ENCODE measurements at places on chromosomes 5 and 9.

DNA sequence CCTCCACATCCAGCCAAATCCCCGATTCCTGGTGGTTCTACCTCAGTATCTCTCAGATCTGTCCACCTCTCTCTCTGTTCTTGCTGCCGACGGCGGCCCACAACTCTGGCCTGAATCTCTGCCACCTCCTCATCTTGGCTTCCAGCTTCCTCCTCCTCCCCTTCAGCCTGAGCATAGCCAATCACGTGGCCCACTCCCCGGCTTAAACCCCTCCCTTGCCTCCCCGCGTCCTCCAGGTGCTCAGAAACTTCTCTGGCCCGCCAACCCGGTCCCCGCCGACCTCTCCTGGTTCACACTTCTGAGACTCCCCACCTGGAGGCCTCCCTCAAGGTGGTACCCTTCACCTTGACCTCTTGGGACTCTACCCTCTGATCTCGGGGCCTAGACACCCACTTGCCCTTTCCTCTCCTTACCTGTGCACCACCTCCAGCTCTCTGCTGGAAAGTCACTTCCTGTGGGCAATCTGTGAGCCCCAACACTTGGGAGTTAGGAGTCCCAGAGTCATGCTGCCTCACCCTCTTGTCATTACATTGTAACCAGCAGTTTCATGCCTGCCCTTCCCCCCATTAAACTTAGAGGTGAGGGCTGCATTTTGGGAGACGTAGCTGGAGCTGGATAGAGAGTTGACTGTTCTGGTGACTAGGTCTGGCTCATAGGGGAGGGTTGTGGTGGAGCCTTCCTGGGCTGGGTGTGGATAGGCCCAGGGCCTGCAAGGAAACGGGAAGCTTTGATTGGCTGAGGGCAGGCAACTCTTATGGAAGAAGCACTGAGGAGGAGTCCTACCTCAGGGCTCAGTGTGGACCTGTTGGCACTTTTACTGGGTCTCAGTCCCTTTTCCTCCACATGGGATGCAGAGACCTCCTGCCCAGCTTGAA is 4.5 kb upstream of the SET start:
- DNase-seq = peak; percentile 42

DNA sequence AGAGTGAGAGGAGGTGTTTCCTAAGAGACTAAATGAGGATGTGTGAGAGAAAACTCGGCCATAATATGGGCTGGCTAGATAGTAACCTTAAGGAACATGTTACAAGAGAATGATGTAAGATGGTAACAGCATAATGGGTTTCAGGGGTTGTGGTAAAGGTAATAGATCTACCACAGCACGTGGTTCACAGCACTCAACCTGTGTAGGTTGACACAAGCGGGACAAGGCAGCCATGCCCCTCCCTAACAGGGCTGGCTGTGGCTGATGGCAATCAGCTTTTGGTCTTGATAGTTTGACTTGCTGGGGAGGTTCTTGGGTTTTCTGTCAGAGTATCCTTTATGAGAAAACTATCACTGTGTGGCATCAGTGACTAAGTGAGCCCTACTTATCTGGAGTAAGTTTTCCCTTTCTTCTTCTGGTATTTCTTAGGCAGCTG is 138.6 kb downstream of the TRIO start:
- DNase-seq = no peak

GRCh38 chr5:136525597-136525996 is 160.3 kb upstream of the TRPC7 start:
- DNase-seq = no peak

DNA sequence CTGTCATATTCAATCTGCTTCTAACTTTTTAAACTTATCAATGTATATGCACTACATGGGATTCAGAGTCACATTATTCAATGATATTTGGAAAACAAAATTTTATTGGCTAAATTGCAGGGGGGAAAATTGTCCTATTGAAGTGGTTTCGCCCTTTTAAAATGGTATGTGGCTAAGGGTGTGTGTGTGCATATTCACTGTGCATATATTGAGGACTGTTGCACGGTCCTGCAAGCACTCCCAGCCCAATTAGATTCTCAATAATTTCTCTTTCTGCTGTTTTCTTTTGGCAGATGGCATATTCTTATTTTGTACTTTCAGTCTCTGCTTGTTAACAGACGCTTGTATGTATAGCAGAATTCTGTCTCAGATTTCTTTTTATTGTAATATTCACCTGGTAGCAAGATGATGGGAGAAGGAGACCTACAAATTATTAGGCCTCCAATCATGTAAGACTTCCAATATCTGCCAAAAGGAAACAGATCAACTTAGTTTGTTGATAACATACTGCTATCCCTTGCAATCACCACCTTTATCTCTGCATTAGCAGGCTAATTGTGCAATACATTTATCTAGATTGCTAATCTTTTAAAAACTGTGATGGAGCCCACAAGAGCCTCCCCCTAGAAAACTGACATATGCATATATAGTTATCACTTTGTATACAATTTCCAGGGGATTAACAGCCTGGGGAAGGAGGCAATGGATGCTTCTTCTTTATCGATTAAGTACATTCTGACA is 411.5 kb downstream of the PLK2 start:
- DNase-seq = no peak

- DNase-seq = no peak
Measured at GRCh38 chr5:37786862-37787519, 52.9 kb downstream of the GDNF start.

GRCh38 chr5:88685591-88686541 is 197.1 kb downstream of the MEF2C start:
- DNase-seq = no peak

DNA sequence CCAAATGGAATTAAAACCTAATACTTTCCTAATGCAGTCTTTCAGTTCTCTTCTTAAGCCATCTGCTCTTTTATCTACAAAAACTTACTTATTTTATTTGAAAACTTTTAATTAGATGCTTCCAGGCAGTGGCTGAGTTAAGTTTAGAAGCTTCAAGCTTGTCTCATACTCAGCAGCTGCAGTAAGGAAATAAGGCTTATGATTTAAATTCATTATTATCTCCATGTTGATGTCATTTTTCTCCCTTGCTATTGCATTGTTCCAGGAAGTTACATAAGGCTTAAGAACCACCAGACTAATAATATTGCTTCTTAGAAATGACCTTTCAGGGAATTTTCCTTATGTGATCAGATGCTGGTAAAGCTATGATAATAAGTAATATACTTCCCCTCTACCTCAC is 119.6 kb downstream of the PPP2R2B start:
- DNase-seq = no peak

DNA sequence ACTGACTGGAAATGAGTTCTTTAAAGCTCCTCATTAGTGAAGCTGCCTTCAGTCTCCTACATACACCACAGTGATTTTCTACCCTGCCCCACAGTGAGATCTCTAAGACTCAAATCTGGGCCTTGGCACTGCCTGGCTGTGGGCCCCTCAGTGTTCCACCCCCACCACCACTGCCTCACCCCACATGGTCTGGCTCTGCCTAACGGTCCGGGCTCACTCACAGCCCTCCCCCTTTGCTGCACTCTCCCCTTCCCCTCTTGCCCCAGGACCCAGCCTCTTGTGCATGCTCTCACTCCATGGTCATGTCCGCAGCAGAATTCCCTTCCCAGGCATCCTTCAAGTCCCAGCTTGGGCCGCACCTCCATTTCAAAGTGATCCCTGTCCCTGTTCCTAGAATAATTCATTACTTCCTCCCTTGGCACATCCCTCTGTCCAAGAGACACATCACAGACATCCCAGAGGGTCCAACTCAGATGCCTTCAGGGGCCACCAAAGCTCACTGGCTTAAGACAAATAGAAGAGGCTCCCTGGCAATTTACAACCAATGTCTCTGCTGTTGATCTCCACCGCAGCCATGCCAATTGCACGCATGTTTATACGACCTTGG is 56.7 kb downstream of the HRH2 start:
- DNase-seq = no peak

- DNase-seq = no peak
Measured at GRCh38 chr5:152262667-152263066, 142.4 kb downstream of the NMUR2 start.

DNA sequence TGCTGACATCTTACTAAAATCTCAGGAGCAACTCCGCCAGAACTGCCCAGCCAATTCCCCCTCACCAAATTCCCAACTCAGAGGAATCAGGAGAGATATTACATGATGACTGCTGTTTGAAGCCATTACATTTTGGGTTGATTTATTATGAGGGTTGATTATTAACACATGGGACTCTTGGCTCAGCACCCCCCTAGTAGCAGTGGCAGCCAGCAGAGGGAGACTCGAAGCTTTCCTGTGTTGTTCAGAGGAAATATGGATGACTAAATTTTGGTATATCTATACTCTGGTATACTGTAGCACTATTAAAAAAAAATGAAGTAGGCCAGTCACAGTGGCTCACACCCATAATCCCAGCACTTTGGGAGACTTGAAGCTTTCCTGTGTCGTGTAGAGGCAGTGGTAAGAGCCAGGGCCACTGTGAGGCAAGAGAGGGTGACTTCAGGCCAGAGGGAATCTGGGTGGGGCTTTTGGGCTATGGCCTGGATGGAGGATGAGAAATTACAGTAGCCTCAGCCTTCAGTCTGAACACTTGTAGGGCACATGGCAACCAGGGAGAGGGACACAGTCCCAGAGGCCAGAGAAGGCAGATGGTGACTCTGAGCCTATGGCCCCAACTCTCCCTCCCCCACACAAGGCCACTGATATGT is 111.4 kb downstream of the LHX2 start:
- DNase-seq = no peak

DNA sequence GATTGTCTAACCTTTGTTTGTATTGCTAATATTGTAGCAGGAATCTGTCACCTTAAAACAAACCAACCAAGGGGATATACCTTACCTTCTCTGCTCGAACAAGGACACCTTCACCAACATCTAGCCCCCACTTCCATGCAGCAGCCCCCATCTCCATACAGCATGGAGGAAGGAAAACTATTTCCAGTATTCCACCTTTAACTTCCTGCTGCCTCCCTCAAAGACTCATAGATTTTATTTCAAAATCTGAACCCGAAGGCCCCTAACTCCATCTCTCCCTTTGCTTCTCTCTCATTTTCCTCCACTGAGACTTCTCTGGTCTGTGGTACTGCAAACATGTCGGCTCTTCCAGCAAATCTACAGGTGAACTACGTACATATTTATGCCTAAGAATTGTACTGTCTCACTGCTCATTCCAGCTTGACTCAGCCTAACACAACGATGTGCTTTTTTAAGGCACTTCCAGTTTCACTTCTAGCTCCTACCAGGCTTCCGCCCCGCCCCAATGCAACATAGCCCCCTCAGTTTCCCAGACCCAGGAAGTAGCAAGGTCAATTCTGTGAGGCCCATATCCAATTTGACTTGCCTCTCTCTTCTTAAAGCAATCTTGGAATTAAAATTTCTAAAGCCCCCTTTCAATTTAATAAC is 70.7 kb upstream of the RNF38 start:
- DNase-seq = peak; percentile 57

GRCh38 chr5:136020383-136021015 is 8.3 kb upstream of the TGFBI start:
- no peak for DNase-seq

DNA sequence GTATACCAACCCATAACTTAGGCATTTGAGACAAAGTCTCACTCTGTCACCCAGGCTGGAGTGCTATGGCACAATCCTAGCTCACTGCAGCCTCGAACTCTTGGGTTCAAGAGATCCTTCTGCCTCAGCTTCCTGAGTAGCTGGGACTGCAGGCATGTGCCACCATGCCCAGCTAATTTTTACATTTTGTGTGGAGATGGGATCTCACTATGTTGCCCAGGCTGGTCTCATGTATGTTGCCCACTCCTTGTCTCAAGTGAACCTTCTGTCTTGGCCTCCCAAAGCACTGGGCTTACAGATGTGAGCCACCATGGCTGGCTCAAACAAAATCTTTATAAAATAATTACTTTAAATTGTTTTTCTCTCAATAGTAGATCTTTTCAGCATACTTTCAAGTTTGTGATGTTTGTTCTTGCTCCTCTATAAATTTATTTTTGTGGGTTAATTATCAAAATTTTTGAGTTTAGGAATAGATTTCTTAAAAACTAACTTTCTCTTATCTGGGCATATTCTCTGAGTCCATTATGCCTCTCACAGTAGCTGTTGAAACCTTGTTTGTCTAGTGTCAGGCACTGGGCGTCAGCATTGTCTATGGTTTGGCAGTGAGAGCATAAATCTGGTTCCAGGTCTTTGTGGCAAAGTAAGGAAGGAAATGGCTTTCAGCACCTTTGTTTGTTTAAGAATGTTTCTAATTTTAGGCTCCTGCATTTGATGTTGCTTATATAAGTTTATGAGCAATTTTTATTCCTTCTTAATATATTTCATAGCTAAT is 38.7 kb downstream of the NLN start:
- no peak for DNase-seq

DNA sequence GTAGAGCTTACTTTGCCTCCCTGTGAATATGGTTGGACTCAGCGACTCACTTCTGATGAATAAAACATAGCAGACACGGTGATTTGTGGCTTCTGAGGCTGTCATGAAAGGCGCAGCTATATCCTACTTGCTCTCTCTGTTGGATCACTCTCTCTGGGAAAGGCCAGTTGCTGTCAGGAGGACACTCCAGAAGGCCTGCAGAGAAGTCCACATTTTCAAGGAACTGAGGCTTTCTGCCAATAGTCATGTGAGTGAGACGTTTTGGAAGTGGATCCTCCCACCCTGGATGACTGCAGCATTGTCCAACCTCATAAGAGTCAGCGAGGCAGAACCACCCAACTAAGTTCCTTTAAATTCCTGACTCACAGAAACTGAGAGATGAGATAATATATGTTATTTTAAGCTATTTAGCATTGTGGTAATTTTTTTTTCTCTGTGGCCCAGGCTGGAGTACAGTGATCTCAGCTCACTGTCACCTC is 156.0 kb upstream of the MAST4 start:
- no peak for DNase-seq

- DNase-seq = no peak
Measured at GRCh38 chr9:127183814-127184582, 61.6 kb upstream of the ANGPTL2 start.

DNA sequence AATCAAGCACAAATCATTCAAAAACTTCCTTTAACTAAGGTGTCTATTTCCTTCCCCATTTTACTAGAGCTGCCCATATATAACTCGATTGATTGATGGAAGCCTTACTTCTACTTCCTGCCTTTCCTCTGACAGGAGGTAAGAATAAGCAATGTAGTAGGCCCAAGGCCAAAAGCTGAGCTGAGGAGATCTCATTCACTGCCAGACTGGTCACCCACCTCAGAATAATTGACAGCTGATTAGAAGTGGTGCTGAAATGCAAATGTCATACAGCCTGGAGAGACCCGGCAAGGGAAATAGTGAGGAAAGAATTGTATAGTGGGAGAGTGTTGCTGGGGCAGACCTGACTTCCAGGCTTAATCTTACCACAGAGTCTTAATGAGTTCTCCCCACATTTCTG is 239.9 kb downstream of the SAXO1 start:
- DNase-seq = no peak

GRCh38 chr5:169335806-169336205 is 34.9 kb upstream of the SLIT3 start:
- DNase-seq = no peak

- DNase-seq = no peak
Measured at GRCh38 chr5:34410411-34411139, 245.6 kb upstream of the RAI14 start.

Data from stimulated activated CD8-positive, alpha-beta memory T cell treated with anti-CD3 and anti-CD28 coated beads, Interleukin-15, amount 100 ng/mL, for 4 hours (primary cell).